ENCODE measurements at places on chromosomes 12 and 14.
A peak's percentile ranks its signal among the peaks of the same experiment; 100 is the strongest.

DNA sequence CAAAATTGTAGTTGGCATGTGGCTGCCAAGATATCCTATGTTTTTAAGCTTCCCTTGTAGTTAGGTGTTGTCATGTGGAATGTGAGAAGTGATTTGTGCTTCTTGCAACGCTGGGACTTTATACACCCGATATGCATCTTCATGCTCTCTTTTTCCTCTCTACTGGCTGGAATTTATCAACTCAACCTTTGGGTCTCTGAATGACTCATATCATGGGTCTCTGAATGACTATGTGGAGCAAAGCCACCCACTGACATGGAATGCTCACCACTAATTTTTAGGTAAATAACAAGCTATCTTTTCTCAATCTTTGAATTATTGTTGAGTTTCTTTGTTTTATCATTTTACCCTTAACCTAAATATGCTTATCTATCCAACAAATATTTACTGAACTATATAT is 144.6 kb downstream of the ATP23 start:
- DNase-seq: no peak

DNA sequence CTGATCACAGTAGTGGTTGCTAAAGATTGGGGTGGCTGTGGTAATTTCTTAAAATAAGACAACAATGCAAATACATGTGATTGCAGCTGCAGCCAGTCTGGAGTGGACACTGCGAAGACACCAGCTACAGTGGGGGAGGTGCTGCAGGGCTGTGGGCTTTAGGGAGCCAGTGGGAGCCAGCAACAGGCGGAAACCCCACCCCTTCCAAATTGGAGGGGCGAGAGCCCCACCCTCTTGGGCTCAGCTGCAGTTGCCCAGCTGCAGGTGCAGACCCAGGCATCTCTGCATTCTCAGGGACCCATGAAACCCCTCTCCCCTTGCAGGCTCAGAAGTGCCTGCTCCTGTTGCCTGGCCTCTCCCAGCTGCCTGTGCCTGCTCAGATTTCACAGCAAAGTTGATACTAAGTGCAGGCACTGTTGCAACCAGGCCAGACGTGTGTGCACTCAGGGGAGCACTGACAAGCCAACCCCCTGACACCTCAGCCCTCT is 104.8 kb downstream of the MYF5 start:
- no peak for DNase-seq

GRCh38 chr12:31627456-31628054 is 31.9 kb upstream of the ETFBKMT start:
- DNase-seq: no peak

DNA sequence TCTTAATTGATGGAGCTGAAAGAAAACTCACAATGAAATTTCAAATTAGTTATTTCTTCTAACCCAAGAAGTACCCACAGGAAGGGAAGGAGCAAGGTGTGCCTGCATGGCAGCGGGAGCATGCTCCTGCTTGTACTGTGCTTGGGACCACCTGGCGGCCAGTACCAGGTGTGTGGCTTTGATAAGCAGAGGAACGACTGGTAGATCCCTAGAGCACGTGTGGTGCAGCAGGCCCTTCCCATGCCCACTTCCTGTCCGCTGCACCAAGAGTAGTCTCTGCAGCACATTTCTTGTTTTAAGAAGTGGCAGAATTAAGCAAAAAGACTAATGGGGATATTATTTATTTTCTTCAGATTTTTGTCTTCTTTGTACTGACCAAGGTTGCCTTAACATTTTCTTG is 122.3 kb upstream of the ATF1 start:
- DNase-seq: no peak

DNA sequence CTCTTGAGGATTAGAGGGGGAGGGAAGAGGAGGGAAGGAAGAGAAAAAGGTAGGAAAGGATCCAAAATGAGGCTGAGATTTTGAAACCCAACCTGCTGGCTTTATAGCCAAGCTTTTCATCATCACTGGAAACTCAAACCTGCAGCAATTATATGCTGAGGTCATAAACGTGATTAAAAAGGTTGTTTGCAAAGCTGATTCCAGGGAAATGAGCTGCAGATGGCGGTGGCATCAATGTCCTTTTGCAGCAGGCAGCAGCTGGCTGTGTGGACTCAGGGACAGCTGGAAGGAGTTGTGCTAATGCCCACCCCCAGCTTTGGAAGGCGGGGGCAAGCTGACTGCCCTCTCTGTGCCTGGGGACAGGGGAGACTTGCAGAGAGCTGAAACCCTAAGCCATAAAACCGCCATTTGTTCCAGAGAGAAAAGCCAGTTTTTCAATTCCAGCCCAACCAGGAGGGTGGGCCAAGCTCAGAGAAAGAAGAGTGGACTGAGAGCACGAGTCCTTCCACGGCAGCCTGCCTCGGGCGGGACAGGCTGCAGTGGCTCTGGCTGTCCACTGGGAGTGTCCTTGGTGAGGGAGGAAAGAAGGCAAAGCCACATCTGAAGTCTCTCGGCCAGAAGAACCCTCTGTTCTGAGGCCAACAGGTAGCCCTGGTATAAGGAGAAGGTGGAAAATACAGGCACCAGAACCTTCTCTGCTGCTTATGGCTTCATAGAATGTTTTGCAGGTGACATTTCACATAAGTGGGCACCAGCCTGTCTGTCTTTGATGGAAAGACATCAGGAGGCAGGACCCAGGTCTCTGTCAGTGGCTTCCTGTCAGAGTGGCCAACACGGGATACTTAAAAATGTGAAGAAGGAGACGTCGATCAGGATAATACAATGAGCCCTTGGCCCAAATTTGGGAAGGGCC is 90.7 kb downstream of the SINHCAF start:
- peak; percentile 88 for DNase-seq

DNA sequence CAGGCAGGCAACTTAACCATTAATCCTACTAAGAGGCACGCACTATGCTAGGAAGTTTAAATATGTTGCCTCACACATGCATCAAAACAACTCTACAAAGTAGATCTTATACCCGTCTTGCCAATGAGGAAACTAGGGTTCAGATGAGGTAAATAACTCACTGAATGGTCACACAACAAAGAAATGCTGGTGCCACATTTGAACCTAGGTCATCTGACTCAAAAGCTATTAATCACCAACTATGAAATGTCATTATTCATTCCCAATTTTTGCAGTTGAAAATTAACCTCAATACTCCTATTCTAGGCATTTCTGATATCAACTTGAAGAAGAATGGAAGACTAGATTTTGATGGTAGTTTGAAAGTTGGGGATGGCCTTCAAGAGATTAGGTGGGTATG is 2.8 kb upstream of the PYROXD1 start:
- no peak for DNase-seq

- DNase-seq: no peak
Observed at GRCh38 chr14:35292770-35293561, 784 bp downstream of the PSMA6 start.

DNA sequence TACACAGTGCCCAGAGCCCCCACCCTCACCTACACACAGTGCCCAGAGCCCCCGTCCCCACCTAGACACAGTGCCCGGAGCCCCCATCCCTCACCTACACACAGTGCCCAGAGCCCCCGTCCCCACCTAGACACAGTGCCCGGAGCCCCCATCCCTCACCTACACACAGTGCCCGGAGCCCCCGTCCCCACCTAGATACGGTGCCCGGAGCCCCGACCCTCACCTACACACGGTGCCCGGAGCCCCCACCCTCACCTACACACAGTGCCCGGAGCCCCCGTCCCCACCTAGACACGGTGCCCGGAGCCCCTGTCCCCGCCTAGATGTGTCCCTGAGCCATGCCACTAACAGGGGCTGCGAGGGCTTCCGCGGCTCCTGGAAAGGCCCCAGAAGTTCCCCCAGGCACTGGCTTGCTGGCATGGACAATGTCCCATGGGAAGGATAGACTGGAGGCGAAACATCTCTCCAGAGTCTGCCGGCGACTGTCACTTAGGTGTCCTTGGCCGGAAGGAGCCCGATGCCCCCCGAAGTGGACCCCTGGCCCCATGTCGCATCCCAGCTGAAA is 146.0 kb downstream of the PIWIL1 start:
- DNase-seq: no peak

GRCh38 chr12:67390273-67390672 is 121.1 kb downstream of the CAND1 start:
- DNase-seq: no peak

- no peak for DNase-seq
Observed at GRCh38 chr14:104868811-104869572, 3.9 kb downstream of the CEP170B start.

- DNase-seq: no peak
Observed at GRCh38 chr14:42353315-42353714, 746.6 kb downstream of the LRFN5 start.
